Activated T-cell treated with anti-CD3 and anti-CD28 coated beads for 4 hours (primary cell): ENCODE measurements at places on chromosomes 3 and 15.

GRCh38 chr15:35170207-35170606 is 85.1 kb upstream of the NANOGP8 start:
- no peak for DNase-seq

GRCh38 chr3:127444761-127445160 is 145.8 kb downstream of the TPRA1 start:
- no peak for DNase-seq

DNA sequence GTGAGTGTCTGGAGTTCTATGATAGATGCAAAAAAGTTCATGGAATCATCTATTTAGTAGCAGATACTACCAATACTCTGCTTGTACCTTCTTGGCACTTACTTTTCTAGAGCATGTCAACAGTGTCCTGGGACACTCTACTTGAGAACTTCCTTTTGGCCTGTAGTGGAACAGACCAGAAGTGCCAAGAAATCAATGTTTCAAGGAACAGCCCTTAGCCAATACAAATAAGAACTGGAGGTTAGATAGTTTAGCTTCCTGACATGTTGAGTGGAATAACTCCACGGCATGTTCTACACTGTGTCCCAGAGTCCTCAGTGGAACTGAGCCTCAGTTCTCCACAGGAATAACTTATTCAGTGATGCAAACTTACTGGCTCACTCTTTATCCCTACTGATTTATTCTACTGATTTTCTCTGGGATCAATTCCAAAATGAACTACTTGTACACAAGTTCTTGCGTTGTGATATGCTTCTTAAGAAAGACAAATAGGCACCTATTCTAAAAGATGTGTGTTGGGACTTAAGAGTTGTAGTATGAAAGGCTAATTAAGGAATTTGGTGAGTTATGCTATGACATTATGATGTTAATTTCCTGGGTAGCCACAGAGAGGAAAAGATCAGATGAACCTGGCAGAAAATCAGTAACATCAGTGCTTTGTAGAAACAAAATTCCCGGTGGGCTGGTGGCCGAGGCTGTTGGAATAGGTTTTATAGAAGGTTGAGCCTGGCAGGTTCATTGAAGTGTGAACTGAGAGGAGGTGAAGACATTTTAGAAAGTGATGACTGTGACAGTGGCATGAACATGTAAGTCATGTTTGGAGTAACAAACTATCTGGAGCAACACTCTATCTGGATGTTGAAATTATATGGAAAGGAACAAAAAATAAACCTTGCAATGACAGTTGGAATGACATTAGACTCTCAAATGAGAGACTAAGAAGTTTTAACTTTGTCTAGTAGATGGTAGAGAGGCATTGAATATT is 101.8 kb upstream of the RBMS3 start:
- DNase-seq = no peak

- no peak for DNase-seq
Observed at GRCh38 chr15:32843219-32843815, 125.5 kb downstream of the GREM1 start.

DNA sequence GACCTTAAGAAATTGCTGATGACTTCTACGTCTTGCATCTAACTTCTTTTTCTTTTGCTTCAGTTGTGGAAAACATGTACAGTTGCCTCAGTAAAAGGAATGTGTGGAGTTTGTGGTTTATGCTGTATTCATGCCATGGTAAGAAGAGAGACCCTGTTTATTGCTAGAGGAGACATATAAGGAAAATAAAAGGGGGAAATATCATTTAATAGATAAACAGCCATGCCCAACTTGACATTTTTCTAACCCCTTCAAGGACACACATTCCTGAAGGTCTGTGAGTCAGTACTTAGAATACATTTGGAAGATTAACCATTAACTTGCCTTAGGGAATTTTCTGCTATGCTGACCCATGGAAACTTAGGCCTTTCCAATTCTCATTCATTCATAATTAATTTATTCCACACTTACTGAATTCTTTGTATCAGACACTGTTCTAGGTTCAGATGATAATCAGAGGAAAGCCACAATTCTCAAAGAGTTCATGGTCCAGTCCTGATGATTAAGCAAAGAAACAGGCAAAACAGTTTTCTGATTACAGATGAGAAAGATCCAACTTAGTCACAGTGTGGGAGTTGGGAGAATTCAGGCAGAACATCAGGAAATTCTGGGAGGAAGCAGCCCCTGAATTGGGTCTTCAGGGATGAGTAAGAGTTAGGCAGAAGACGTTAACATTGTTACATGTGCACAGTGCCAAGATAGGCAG is 329.8 kb upstream of the RASGRP1 start:
- DNase-seq = no peak

GRCh38 chr15:52153900-52154895 is 37.0 kb downstream of the GNB5 start:
- no peak for DNase-seq

- no peak for DNase-seq
Observed at GRCh38 chr3:56795097-56795828, 6.5 kb downstream of the ARHGEF3 start.

GRCh38 chr3:8070011-8070410 is 431.6 kb upstream of the LMCD1 start:
- no peak for DNase-seq

- no peak for DNase-seq
Observed at GRCh38 chr3:130779031-130779430, 32.4 kb upstream of the PIK3R4 start.

DNA sequence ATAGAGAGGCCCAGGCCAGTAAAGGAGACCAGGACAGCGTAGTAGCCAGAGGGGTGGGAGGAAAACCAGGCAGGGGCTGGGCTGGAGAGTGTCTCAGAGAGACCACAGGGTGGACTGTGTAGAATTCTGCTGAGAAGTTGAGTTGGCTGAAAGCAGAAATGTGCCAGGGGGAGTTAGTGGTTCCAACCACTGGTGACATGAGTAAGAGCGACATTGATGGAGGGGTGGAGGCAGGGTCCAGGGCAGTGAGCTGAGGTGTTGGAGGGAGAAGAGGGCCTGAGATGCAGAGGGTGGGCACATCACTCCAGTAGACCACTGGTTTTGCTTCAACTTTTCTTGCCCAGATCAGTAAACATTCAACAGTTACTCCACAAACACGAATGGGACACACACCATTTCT is 106.5 kb downstream of the ASB7 start:
- DNase-seq = no peak
